ENCODE measurements at places on chromosomes 3 and 15.

DNA sequence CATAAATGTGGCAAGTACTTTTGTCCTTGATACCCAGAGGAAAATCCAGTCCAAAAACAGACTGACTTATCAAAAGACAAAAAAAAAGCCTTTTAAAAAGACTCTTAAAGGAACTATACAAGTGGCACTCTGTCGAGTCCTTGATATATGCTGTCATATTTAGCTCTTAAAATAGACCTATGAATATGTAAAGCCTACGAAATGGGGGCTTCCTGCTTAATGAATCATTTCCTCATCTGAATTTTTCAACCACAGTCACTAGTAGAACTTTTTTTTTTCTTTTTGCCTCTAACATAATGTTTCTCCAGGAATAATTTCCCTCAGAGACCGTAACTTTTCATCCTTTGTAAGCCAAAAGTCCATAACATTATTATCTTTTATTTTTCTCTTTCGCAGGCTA, 95.8 kb downstream of the P3H2 start:
- DNase-seq, result no peak

GRCh38 chr15:57909388-57909787, 156.1 kb downstream of the ALDH1A2 start:
- no peak for DNase-seq

- DNase-seq, result no peak
These were observed 69.7 kb upstream of the LARS2 start for GRCh38 chr3:45318689-45319088.

GRCh38 chr3:72784226-72784625, 64.0 kb downstream of the SHQ1 start:
- DNase-seq, result no peak

GRCh38 chr3:172189987-172190603, 150.7 kb downstream of the FNDC3B start:
- no peak for DNase-seq

GRCh38 chr3:149542375-149543312, 68.1 kb downstream of the TM4SF4 start:
- no peak for DNase-seq

- DNase-seq, result peak; percentile 89
These were observed 530.6 kb upstream of the IL12A start for GRCh38 chr3:159458010-159458409.

GRCh38 chr15:57308170-57308545, 68.1 kb upstream of the CGNL1 start:
- no peak for DNase-seq

DNA sequence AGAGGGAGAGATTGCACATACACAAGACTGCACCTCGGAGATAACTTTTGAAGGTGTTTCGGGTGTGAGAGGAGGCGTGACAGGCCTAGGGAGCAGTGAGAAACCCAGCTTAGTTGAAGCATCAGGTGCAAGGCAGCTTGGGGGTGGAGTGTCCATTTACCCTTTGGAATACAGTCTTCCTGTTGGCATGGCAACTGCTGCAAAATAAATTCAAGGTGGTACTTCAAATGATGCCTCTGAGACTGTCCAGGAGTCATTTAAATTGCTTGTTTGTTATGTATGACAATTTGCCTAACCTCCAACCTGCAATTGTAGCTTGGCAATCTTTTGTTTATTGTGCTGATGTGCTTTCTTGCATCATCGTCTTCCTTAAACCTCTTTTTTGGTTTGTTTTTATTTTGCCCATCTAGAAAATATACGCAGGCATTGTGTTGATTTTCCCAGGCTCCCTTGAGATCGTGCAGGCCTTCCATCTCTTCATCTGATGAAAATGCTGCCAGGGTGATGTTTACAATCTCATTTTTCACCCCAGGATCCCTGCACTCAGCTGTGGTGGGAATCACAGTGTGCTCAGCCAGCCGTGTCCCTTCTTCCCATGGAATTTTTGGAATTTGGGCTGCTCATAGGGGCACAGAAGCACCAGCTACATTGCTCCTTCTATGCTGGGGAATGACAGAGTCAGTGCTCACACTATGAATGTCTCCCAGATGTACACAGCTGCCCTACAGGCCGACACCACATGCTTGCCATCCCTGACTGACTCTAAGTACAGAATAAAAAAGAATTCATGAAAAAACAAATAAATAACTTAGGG, 583.1 kb upstream of the CFAP20DC start:
- no peak for DNase-seq

- peak; percentile 74 for DNase-seq
These were observed 32.4 kb upstream of the MTMR10 start for GRCh38 chr15:31023841-31024240.

- DNase-seq, result no peak
These were observed 47.8 kb downstream of the LRRK1 start for GRCh38 chr15:100966997-100967396.

DNA sequence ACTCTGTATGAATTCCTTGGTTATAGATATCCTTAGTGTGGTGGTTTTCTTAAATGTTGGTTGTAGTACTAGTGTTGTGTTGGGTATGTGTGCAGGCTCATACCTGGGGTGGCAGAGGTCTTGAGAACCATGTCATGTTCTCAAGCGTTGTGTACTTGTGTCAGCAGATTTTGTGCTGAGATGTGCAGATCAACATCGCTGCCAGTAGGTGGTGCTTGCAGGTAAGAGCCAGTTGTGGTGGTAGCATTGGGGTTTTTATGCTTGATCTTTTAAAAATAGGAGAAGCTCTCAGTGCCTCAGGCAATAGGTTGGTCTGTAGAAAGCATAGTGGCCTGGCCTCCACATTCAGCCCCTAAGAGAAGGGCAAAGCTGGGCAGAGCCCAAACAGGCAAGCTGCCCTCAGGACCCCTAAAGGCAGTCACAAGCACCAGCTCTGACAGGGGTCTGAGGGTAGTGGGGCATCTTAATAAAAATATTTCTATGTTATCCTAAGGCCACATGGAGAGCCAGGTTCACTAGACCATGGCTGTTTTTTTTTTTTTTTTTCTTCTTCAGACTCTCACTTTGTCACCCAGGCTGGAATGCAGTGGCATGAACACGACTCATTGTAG, 164.0 kb downstream of the IL20RB start:
- DNase-seq, result peak; percentile 20

GRCh38 chr3:60827666-60828065, 423.6 kb downstream of the FHIT start:
- no peak for DNase-seq

- no peak for DNase-seq
These were observed 11.0 kb upstream of the FILIP1L start for GRCh38 chr3:100125161-100125938.

- no peak for DNase-seq
These were observed 10.3 kb upstream of the KIF7 start for GRCh38 chr15:89665449-89666181.

DNA sequence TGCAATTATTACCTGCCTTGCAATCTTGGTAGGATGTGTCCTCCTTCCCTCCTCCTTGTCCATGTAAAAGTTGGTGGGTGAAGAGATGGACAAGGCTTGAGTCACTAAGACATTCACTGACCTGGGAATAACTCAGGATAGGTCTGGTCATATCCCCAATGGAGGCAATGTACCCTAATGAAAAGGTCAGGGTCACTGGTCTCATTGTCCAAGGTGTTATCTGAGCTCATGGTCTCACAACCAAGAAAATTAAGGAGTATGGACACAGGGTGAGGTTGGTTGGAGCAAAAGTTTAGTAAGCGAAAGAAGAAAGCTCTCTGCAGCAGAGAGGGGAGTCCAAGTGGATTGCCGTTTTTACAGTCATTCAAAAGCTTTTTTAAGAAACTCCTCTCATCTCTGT, 179.0 kb downstream of the SNRPN start:
- DNase-seq, result no peak

DNA sequence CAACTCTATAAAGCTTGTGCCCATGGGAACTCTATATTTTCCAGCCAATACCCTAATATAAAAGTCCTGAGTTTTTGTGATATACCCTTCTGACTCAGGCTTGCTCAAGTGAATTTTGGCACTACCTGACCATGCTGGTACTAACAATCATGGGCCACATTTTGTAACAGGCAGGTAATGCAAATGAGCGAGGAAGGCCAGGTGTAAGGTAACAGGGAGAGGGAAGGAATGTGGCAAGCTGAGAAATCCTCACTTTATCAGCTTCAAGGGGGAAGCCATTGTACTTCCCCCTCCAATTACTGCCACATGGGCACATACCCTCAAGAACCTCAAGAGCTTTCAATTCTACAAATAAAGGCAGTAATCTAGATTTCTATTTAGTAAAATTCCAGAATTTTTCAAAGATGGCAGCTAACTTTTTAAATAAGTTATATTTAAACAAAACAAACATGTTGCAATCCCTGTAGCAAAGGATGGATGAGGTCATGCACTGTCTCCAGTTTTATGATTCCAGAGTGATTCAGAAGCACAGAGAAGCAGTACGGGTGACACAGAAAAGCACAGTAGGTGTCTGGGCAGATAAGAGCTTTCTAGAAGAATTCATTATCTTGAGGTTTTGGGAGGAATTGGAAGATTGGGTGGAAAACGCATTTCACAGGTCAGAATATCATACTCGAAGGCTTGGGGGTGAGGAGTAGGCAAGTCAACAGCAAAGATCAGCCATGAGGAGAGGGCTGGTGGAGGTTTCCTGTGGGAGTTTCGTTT, 87.6 kb downstream of the FOXP1 start:
- DNase-seq, result peak; percentile 65

DNA sequence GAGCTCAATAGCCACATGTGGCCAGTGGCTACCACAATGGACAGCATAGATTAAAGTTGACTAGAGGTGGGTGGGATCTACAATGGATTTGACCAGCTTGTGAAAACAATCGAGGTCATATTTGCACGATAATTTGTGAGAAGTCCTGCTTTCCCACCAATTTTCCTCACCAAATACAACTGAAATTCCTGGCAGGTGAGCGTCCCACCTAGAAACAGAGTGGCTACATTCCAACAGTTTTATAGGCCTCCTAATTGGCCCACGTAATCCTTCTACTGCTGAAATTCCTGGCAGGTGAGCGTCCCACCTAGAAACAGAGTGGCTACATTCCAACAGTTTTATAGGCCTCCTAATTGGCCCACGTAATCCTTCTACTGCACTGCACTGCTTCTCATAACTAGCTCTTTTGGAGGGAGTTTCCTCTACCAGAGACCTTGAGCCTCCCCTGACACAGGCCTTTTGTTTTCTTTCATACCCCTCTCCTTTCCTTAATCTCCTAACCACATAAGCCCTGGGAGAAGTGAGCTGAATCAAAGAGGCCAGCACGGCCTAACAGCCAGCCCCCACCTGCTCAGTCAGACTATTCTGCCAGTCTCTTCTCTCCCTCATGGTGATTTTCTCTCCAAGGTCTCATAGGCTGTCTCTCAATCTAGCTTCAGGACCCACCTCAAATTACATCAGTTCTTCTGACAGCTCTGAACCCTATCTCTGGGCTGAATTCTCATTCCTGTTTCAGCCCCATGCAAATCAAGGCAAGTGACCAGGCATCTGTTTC, 80.2 kb downstream of the BFSP2 start:
- DNase-seq, result peak; percentile 68

DNA sequence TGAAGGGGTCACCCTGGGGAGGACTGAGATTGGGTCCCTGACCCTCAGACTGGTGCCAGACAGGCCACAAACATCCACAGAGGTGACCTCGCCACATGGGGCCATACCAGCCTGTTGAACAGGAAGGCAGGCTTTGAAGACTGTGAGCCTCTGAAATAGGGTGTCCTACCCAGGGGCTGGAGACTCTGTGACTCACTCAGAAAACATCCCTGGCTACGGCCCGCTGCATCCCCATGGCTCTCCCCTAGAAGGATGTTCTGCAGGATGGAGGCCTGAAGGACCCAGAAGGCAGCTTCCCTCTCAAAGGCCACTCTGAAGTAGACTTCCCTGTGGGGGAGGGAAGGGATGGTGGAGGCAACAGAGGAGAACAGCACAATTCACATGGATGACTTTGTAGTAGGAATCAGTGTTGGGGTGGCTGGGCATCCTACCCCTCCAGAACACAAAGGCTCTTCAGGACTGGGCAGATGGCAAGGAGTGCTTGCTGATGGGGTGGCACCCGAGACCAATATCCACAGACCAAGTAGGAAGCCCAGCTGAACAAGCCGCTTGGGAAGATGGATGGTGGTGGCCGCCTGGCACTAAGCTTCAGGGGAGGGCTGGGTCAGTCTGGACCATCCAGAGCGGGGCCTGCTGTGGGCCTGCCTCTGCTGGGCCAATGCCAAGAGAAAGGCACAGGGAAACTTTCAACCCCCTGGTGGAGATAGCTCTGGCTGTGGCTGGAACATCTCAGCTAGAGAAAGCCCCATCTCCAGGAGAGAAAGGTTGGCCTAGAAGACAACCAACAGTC, 37.6 kb upstream of the DUSP7 start:
- no peak for DNase-seq

- no peak for DNase-seq
These were observed 135.0 kb downstream of the VPS8 start for GRCh38 chr3:184946917-184947316.

DNA sequence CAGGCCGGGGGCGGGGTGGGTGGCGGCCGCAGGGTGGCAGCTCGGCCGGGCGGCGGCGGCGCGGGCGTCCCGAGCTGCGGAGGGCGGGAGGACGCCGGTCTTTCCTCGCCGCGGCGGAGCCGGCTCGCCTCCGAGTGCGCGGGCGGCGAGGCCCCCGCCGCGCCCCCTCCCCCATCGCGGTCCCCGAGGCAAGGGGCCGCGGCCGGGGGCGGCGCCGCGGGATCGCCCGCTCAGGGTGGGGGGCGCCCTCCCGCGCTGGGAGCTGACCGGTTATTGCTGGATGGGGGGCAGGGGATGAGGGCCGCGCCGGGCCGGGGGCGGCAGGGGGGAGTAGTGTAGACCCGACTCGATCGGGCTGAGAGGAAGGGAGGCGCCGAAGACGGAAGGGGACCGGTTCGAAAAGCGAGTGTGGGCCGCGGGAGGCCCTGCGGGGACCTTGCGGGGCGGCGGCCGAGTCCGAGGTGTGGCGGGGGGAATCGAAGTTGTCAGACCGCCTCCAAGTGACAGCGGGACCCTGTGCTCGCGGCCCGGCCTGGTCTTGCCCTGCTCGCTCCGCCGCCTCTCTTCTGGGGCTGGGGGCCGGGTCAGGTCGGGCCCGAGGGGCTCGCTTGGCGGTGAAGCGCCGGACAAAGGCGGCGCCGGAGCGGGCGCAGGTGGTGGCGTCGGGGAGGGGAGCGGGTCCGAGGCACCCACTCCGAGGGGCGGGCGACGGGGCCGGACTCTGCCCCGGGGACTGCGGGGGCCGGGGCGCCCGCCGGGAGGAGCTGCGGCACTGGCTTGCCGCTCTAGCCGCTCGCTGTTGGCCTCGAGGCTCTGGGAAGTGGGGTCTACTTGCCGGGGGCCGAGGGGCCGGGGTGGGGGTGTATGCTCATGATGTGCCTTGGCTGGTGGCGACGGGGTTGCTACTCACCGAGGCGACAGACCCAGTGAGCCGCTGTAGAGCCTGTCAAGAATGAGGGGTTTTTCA, 1.1 kb downstream of the BAHD1 start:
- no peak for DNase-seq

- DNase-seq, result no peak
These were observed 269.3 kb downstream of the ARPP21 start for GRCh38 chr3:35908366-35909232.

- no peak for DNase-seq
These were observed 14.4 kb downstream of the MUC20 start for GRCh38 chr3:195735036-195735695.
